ENCODE measurements at places on chromosomes 1 and 21. TPM values are rescaled to one million over a fixed set of nuclear protein-coding genes. Genes with fewer than 3 reads are reported as not detected.

Gene SPATA46
- total RNA-seq, result not detected

Gene SELE
- total RNA-seq, result 12.0 TPM

Gene LCE3D
- total RNA-seq, result not detected

Gene PCNX2
- total RNA-seq, result 2.3 TPM

Gene OR2T35
- total RNA-seq, result not detected

Gene SMIM12
- 30.1 TPM for total RNA-seq

Gene HTR1D
- 0.49 TPM for total RNA-seq

Gene PIK3R3
- 9.4 TPM for total RNA-seq
